Urothelium cell line (cell line): ENCODE measurements at places on chromosomes 5 and 9.

- peak; percentile 58 for DNase-seq
Observed at GRCh38 chr9:20292002-20292401, 330.3 kb downstream of the MLLT3 start.

DNA sequence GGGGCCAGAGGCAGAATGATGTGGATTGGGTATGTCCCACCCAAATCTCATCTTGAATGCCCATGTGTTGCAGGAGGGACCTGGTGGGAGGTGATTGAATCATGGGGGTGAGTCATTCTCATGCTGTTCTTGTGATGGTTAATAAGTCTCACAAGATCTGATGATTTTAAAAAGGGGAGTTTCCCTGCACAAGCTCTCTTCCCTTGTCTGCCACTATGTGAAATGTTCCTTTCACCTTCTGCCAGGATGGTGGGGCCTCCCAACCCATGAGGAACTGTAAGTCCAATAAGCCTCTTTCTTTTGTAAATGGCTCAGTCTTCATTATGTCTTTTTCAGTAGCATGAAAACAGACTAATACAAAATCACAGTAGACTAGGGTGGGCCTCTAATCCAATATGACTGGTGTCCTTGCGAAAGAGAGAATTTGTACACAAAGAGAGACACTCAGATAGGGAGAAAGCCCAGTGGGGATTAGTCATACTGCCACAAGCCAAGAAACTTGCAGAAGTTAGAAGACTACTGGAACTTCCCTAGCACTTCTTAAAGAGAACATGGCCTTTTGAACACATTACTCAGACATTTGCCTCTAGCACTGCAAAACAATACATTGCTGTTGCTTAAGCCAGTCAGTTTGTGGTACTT is 68.4 kb downstream of the ANXA1 start:
- peak; percentile 37 for DNase-seq

DNA sequence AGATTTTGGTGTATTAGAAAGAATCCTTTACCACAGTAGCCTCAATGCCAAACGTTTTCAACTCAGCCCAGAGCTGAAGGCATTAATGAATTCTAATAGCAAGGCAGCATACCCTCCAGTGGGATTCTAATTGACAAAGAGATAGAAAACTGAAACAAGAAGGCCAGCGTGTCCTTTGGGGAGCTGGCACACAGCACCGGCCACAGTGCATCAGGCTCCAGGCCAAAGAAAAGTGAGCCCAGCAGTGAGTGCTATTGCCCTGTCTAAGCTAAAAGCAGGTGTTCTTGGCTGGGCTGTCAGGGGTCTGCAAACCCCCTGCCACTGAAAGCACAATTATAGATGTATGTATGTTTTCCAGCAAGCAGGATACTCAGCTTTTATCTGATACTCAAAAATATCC is 40.4 kb downstream of the PPIC start:
- no peak for DNase-seq

DNA sequence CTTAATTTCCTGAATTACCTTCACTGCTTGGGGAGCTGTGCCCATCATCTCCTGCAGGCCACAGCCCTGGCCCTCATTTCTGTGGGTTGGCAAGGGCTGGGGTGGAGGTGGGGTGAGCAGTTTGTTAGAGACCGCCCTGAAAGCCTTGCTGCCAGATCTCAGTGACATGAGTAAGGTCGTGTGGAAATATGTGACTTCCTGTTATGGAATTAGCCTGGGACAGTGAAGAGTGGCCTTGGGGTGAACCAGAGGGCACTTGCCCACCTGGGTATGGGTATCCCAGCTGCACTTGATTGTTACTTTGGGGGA is 2.5 kb upstream of the HNRNPAB start:
- DNase-seq: no peak

- DNase-seq: no peak
Observed at GRCh38 chr5:7412409-7412808, 16.5 kb downstream of the ADCY2 start.

- DNase-seq: no peak
Observed at GRCh38 chr5:131795228-131795627, 1.6 kb downstream of the FNIP1 start.

- peak; percentile 65 for DNase-seq
Observed at GRCh38 chr5:112689155-112689909, 48.4 kb upstream of the APC start.

DNA sequence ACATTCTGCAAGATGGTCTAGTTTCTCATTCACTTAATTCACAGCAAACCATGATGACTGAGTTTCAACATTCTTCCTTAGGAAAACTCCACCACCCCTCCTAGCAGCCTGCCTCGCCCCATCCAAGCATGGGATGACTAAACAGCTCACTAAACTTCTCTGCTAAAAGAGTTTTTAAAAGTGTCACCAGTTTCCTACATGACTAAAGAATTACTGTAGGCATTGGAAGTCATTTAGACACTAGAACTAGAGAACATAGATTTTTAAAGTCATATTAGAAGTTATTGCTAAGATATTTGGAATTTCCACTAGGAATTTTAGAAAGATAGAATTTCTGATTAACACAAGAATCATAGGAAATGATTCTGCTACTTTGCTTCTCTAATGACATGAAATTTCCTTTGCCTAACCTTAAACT is 5.5 kb upstream of the ESM1 start:
- peak; percentile 27 for DNase-seq

DNA sequence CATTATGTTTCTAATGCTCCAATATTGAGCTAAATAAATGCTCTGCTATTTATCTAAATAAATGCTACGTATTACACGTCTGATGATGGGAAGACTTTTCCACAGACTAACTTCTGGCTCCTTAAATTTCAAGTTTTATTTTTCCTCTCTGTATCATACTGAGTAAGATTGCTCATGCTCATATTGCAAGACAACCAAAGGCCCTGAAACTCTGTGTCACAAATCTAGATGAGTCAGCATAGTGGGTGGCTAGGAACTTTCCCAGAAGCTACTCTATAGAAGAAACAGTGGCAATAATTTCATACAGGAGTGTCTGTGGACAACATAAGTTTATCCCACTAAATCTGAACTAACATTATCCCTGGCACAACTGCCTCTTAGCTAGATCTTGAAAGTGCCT is 53.0 kb upstream of the RFX3 start:
- DNase-seq: no peak

DNA sequence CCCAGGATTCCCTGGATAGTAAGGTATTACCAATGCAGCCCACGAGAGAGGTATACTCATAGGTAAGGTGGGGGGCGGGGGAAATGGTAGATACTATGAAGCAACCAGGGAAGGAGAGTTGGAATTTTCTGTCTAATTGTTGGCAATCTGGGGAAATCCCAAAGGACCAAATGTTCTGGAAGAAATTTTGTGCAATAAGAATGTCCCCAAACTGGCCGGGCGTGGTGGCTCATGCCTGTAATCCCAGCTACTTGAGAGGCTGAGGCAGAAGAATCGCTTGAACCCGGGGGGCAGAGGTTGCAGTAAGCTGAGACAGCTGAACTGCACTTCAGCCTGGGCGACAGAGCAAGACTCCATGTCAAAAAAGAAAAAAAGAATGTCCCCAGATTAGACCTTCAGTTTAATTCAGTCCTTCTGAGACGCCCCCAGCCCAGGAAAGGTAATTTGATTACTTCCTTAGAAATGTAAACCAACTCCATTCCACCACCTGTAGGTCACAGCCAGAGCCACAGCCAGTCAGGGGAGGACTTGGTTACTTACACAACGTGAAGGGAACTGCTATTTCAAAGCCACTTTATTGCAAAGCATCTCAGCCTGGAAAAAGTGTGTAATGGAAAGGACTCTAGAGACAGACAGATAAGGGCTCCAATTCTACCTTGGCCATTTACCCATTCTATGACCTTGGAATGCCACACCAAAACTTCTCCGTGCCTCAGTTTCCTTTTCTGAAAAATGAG is 50.0 kb upstream of the KLF4 start:
- no peak for DNase-seq

DNA sequence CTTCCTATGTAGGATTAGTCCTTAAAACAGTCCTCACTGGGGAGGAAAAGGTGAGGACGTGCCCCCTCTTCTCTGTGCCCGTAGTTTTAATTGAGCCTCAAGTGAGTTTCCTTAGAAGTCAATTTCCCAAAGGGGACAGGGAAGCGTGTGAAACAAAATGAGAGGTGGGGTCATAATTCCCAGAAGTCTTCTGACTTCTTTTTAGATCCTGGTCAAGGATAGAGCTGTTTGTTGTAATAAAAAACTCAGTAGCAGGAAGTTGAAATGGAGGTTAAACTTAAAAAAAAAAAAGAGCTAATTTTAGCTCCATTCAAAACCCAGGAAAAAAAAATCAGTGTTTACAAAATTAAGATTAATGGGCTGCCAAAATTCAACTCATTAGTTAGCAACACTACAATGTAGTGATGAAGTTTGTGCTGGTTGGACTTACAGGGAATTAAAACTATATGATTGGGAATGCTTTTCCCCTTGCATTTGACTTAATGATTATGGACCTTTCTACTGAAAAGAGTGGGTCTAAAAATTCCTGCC is 158.3 kb upstream of the MEF2C start:
- no peak for DNase-seq

- no peak for DNase-seq
Observed at GRCh38 chr5:1131191-1131621, 19.3 kb upstream of the SLC12A7 start.

- DNase-seq: no peak
Observed at GRCh38 chr9:109967651-109968642, 187.9 kb downstream of the PALM2AKAP2 start.

GRCh38 chr5:168850683-168851082 is 271.5 kb upstream of the PANK3 start:
- no peak for DNase-seq
